ENCODE measurements at places on chromosomes 7 and 10.
A peak's percentile ranks its signal among the peaks of the same experiment; 100 is the strongest.

GRCh38 chr10:95628786-95629185 lies 27.7 kb downstream of the ALDH18A1 start:
- DNase-seq = no peak

DNA sequence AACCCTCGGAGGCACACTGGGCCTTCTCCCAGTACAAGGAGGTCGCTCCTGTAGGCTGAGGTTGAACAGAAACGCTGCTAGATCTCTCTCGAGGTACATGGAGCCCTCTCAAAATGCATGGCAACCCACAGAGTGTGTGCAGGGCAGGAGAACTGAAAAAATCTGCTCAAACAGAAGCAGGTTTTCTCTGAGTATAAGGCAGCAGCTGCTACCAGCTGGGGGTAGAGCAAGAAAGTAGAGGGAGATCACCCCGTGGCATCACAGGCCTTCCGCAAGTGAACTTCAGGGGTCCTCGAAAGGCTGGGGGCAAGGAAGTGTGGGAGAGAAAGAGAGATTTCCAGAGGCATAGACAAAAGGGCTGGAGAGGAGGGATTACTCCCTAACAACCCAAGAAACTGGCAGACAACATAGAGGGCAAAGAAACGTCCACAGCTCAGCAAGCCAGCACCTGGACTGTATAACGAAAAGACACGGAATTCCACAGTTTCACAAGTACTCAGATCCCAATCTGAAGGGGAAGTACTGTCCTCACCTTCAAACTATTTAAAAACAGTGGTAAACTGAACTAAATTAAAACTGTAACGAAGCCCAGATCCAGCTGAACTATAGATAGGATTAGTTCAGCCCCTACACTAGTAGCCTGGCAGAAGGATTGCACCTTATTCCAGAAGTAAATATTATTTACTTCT lies 299.2 kb downstream of the IPMK start:
- no peak for DNase-seq

GRCh38 chr10:131874991-131875451 lies 25.8 kb upstream of the PPP2R2D start:
- peak; percentile 54 for DNase-seq

DNA sequence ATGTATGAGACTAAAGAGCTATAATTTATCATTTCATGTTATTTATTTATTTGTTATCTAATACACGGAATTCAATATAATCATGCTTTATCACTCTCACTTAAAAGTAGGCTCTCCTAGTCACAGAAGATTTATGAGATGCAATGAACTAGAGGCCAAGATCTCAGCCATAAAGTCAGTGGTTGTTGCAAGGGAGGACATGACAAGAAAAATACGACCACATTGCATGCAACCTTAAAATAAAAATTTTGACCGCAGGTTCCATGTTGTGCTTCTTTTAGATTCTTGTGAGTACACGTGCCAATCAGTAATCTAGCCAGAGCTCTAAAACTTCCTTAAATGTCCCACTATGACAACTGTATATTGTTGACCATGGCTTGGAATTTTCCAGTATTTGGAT lies 75.9 kb upstream of the SP8 start:
- no peak for DNase-seq

DNA sequence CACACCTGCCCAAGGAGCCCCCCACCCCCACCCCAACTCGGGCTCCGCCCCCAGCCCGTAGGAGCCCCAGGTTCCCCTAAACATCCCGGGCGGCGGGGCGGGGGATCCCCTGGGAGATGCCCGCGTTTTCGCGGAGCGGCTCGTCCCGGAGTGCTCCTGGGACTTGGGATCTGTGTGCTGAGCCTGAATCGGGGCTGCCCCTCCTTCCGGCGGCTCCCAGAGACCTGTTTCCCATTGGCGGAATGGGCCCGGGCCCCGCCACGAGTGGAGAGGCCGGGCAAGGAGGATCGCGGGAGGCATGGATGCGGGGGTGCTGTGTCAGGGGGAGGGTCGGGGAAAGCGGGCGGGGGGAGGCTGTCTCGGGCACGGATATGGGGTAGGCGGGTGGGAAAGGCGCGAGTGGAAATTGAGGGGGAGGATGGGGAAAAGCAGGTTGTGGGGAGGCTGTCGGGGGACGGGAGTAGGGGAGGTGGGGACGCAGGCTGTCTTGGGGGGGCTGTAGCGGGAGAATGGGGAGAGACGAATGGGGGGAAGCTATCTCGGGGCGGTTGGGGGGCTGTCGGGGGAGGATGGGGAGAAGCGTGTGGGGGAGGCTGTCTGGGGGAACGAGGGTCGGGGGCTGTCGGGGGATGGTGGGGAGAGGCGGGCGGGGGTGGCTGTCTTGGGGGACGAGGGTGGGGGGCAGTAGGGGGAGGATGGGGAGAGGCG lies 572 bp upstream of the BHLHA15 start:
- no peak for DNase-seq

GRCh38 chr10:91983416-91983815 lies 59.8 kb downstream of the BTAF1 start:
- DNase-seq = no peak

- no peak for DNase-seq
Measured at GRCh38 chr7:33904681-33905388, 504 bp upstream of the BMPER start.

GRCh38 chr10:3173171-3173878 lies 743 bp upstream of the PITRM1 start:
- peak; percentile 98 for DNase-seq

DNA sequence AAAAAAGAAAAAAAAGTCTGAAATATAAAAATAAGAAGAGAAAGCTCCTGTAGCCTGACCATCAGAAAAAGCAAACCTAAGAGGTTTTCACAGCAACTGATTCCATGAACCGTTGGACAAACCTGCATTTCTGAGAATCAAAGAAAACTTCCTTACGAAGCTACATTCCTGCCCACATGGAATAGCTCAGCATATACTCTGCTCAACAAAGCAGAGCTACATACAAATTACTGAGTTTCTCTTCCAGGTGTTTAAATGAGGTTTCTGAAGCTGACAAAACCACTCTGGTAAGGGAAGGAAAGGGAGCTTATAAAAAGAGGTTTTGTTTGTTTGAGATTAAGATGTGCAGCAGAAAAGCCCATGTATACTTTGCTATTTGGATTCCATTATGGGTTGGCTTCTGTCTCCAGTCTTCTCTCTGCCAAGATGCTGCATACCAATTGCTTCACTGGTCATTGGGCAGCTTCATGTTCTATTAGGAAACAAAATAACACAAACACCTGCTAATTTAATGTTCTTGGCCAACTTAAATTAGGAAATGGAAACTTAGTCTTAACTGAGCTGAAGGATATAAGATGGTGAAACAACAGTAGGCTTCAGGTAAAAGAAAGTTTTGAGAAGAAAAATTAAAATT lies 314.1 kb downstream of the LRRTM3 start:
- DNase-seq = no peak

DNA sequence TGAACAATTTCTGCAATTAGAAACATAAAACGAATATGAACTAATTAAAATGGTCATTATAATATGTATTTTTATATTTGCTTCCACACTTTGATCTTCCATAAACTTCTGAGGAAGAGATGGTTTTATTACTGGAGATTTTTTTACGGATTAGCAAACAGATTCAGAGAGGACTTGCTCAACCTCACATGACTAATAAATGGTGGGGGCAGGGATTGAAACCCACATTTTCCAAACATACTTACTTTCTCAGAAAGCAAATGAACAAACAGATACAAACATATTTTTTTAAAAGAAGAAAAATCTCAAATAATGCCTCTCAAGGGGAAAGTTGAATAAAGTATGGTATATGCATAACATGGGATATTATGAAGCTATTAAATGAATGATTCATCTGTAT lies 18.3 kb downstream of the ANKMY2 start:
- no peak for DNase-seq

- DNase-seq = no peak
Measured at GRCh38 chr10:60271319-60272040, 118.2 kb downstream of the ANK3 start.

DNA sequence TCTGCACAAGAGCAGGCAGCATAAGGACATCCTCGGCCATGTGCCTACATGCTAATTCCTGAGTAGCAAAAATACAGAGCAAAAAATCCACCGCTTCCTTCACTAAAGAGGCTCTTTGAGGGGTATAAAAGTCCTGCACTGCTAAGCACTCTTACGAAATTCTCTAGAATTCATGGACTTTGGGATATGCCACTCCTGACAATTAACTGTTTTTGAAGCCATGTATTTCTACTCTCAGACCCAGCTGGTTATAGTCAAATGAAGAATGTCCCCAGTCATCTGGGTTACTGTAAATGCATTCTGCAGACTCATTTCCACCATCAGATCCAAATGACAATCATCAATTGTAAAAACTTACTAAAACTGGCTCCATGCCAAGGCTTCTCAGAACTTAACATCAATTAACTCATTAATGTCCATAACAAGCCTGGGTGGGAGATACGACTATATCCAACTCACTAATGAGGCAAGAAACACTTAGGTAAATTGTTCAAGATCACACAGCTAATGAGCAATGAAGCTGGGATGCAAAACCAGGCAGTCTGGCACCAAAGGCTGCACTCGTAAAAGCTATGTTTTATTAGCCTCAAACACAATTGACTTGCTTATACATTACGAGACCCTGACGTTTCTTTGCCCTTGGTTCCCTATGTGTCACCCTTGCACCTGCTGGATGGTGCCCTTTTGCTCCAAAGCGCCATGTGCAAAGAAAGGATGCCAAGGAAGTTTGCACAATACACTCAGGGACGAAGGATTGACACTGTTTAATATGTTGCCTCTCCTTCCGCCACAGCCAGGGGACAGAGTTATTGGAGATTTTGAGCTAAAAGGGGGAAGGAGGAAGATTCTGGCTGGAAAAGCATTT lies 250.4 kb downstream of the ELMO1 start:
- DNase-seq = no peak
